ENCODE measurements at places on chromosomes 11 and 22.

- no peak for DNase-seq
These were observed 15.7 kb upstream of the FBXO3 start for GRCh38 chr11:33790040-33790439.

- DNase-seq, result no peak
These were observed 61.7 kb upstream of the VPREB1 start for GRCh38 chr22:22182990-22183264.

- peak; percentile 43 for DNase-seq
These were observed 72.8 kb downstream of the PARVA start for GRCh38 chr11:12449961-12450715.

DNA sequence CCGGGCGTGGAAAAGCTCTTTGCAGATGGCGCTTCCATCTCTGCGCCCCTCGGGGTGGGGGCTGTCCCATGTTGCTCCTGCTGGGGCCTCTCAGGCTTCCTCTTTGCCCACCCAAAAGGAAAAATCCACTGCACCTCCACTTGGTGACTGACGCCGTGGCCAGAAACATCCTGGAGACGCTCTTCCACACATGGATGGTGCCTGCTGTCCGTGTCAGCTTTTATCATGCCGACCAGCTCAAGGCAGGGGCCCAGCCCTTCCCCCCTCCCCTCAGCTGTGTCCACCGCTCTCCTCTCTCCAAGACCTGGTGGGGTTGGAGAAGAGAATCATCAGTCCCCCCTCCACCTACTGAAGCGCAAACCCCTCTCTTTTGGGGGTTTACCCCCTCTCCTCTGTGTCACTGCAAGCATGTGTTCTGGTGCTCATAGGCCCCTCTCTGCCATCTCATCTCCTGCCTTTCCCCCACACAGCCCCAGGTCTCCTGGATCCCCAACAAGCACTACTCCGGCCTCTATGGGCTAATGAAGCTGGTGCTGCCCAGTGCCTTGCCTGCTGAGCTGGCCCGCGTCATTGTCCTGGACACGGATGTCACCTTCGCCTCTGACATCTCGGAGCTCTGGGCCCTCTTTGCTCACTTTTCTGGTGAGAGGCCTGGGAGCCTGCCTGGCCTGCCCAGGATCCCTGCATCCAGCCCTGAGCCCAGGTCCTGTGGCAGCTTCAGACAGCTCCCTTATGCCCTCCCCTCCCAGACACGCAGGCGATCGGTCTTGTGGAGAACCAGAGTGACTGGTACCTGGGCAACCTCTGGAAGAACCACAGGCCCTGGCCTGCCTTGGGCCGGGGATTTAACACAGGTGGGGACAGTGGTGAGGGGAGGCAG is 1.8 kb downstream of the LARGE2 start:
- DNase-seq, result no peak

GRCh38 chr11:120819003-120819402 is 204.9 kb upstream of the TBCEL start:
- DNase-seq, result no peak

- no peak for DNase-seq
These were observed 64.2 kb downstream of the NFAM1 start for GRCh38 chr22:42367980-42368378.

DNA sequence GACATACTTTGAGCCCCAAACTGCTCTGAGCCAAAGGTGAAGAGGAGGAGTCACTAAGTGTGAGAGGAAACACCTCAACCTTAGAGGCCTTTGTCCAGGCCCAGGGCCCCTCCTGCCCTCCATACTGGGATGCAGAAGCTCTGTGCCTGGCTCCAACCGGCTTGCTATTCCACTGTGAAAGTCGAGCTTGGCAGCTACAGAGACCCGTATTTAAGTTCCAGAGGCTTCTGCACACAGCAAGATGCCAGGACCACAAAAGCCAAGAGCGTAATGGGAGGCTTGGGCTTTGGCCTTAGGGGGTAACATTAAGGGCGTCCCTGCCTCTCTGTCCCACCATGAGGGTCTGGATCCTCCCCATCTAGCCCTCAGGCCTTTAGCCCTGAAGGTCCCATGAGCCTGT is 31.9 kb downstream of the DSCAML1 start:
- DNase-seq, result no peak

DNA sequence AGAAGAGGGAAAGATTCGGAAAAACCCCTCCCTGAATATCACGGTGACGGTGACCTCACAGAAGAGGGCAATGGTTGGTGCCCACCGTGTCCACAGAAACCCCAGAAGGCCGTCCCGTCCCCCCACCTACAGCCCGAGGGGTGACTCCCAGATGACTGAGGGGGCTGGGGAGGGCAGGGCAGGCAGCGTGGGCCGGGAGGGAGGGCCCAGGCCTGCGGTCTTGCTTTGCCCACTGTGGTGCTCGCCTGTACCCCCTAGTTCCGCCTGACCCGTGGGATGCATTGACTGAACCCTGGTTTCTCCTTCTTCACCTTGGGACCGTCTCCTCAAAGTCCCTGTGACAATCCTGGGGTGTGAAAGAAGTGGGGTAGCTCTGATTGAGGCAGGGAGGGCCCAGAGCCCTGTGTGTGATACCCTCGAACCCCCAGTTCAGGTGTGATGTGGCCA is 526.7 kb downstream of the BRD1 start:
- DNase-seq, result no peak

DNA sequence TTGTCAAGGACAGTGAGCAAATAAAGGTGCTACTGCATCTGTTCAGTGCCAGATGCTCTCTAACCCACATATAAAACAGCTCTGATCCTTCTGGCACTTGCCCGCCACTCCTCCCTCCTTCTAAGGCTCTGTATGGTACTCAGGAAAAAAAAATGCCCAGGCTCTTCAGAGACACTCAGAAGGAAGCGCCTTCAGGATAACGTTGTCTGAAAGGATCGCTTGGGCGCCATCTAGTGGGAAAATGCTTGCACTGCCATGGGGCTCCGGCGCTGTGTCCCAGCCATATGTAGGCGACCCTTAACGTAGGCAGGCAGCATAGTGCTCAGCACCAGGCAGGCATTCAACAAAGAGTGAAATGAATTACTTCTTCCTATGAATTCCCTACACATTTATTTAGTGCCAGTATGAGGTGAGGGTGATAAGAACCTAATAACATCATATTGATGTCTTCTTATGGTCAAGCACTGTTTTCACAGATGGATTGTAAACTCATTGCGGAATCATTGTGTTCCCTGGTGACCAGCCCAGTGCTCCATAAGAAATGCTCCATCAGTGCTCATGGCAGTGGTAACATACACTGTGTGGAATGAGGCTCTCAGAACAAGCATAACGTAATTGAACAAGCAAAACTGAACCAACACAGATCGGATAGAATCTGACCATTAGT is 39.6 kb downstream of the PAMR1 start:
- peak; percentile 76 for DNase-seq

- no peak for DNase-seq
These were observed 49.2 kb downstream of the OTOG start for GRCh38 chr11:17596310-17596669.

GRCh38 chr22:39949964-39950737 is 10.0 kb upstream of the TMA7B start:
- DNase-seq, result no peak

GRCh38 chr22:44020981-44021380 is 3.1 kb upstream of the PARVB start:
- peak; percentile 41 for DNase-seq

- no peak for DNase-seq
These were observed 24.9 kb downstream of the PICALM start for GRCh38 chr11:86043765-86044503.

DNA sequence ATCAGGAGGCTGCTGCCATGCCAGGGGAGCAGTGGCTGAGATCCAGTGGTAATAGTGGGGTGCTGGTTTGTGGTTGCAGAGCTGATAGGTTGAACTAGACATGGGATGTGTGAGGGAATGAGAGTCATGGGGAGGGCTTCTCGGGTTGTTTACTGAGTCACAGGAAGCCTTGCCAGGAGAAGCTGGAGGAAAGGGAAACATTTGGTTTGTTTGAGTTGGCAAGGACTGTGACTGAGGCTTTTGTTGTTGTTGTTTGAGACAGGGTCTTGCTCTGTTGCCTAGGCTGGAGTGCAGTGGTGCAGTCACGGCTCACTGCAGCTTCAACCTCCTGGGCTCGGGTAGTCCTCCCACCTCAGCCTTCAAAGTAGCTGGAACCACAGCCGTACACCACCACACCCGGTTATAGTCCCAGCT is 49.3 kb downstream of the CABIN1 start:
- DNase-seq, result peak; percentile 96

DNA sequence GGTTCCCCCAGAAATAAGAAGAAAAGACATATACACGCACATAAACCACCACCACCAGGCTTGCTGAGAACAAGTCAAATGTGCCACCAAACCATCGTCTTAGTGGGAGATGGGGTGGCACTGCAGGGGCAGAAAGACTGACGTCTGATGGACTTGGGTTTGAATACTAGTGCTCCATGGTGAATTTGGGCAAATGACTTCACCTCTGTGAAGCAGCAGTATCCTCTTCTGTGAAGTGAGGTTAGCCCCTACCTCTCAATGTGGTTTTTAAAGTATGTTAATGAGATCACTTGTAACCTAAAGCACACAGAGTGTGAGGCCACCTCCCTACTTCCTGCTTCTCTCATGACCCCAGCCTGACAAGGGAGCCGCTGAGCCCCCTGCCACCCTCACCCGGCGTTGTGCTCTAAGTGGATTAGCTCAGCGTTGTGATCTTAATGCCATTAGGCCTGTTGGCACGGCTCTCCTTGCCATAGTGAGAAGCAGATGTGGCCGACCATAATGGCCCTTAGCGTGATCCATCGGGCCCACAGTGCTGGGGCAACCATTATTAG is 14.4 kb downstream of the ZBTB16 start:
- DNase-seq, result no peak

- no peak for DNase-seq
These were observed 4.1 kb upstream of the B4GALNT4 start for GRCh38 chr11:364991-365725.

GRCh38 chr11:44837661-44838060 is 110.9 kb downstream of the TSPAN18 start:
- DNase-seq, result no peak

DNA sequence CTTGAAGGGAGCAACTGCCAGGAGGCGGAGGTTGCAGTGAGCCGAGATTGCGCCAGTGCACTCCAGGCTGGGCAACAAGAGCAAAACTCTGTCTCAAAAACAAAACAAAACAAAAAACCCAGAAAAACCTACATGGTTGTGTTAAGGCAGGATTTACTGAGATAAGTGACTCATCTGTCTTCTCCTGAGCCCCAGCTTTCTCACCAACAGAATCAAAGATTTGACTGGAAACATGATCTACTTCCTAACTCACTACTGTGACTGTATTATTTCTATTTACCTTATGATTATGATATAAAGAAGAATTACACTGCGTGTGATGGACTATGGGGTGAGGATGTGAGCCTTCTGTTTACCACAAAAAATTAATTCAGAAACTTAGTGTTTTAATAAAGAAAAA is 21.8 kb downstream of the FAM118B start:
- DNase-seq, result no peak

- DNase-seq, result no peak
These were observed 756 bp downstream of the CLNS1A start for GRCh38 chr11:77636731-77637344.

- no peak for DNase-seq
These were observed 538.1 kb downstream of the SOX6 start for GRCh38 chr11:15818132-15818842.

GRCh38 chr22:39317084-39317774 is 2.2 kb downstream of the RPL3 start:
- DNase-seq, result no peak

Measured in AG08395 (cell line).